ENCODE measurements at places on chromosomes 6 and 20.
A peak's percentile ranks its signal among the peaks of the same experiment; 100 is the strongest.

GRCh38 chr6:11672256-11672655 is 106.3 kb downstream of the ADTRP start:
- no peak for DNase-seq

GRCh38 chr6:137490961-137491360 is 3.2 kb downstream of the OLIG3 start:
- no peak for DNase-seq

GRCh38 chr6:152012227-152012626 is 204.7 kb downstream of the ESR1 start:
- no peak for DNase-seq

- DNase-seq = peak; percentile 82
These were observed 973 bp upstream of the CITED2 start for GRCh38 chr6:139375226-139376016.

DNA sequence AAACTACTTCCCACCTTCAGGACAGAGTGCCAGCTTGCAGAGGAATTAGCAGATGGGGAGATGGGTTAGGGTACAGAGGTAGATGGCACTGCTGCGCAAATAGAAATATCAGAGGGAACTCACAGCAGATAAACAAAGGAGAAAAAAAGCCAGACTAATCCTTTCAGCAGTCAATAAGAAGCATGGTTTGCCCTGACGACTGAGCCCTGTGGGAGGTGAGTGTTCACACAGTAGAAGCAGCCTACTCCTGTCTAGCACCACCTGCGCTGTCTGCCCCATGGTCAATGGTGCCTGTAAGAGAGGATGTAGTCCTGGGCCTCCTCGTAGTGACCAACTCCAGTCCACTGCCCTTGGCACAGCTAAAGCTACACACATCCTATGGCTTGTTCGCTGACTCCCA is 174.1 kb downstream of the IBTK start:
- DNase-seq = no peak

- DNase-seq = no peak
These were observed 9.2 kb downstream of the FOXS1 start for GRCh38 chr20:31835977-31836852.

- peak; percentile 58 for DNase-seq
These were observed 50.1 kb downstream of the PHF3 start for GRCh38 chr6:63685446-63686379.

GRCh38 chr6:89132057-89132456 is 13.8 kb upstream of the PM20D2 start:
- no peak for DNase-seq

DNA sequence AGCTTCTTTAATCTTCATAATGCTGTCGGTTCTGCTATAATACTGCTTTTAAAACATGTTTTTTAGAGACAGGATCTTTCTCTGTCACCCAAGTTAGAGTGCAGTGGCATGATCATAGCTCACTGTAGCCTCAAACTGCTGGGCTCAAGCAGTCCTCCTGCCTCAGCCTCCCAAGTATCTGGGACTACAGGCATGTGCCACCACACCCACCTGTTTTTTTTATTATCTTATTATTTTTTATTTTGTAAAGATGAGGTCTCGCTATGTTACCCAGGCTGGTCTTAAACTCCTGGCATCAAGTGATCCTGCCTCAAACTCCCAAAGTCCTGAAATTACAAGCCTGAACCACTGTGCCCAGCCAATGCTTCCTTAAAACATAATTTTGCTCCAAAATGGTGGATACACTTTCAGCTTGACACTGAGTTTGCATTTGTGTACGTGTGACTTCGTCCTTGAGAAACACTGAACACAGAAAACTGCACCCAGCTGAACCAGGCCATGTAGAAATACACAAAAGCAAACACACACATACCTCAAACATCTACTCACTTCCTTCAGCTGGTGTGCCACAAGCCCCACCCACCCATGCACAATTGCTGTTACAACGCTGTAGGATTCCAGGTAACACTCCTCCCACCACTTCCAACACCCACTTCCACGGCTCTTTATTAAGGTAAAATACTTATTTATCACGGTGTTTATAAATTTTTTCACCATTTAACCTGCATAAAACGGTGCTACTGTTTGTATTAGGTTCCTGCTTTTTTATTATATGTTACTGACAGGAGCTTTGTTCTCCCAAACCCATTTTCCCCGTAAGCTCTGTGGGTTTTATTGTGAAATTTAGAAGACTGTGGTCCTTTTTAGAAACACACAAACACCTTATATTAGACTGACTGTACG is 109.1 kb downstream of the TSHZ2 start:
- no peak for DNase-seq

DNA sequence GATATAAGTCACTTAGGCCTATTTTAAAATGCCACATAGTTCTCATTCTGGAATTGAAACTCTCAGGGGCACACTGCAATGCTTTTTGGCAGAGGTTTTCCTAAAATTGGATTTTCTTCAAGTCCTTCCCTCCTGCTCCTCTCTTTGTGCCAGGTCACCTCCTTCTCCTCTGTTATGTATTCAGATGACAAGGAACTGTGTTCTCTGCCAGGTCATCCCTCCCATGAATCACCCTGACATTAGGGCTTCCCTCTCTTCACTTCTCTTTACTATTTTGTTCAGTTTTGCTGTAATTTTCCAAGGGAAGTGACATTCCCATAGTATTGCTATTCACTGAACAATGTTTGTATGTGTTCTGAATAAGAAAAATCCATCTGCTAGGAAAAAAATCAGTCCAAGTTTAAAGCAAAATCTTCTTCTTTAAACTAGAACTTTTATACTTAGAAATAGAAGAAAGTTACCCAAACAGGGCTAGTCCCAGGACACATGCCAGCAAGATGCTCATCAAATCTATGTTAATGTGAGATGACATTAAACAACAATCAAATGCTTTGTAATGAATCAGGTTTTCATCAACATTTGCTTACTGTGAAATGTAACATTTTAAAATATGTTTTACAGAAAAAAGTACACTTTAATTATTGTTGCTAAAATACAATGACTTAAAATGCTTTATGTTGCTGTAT is 461.1 kb downstream of the MMUT start:
- no peak for DNase-seq

- DNase-seq = no peak
These were observed 306.8 kb upstream of the CNR1 start for GRCh38 chr6:88472851-88473525.

DNA sequence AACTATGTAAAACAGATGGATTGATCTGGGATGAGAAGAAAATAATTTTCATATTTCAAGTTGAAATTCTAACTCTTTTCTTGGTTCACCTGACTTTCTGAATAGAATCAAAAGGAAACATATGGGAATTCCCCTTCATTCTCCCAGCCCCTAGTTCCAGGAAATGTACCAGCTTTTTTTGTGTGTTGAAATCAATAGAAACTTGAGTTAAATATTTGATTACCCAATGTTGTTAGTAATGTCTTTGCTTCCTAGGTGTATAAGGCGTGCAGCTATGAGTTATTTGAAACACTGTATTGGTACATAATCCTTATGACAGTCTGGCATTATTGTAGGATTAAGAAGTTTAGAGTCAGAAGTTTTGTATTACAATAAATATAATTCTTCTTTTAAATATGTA is 21.5 kb downstream of the VNN2 start:
- no peak for DNase-seq

GRCh38 chr20:47612670-47613069 is 111.0 kb downstream of the NCOA3 start:
- no peak for DNase-seq

DNA sequence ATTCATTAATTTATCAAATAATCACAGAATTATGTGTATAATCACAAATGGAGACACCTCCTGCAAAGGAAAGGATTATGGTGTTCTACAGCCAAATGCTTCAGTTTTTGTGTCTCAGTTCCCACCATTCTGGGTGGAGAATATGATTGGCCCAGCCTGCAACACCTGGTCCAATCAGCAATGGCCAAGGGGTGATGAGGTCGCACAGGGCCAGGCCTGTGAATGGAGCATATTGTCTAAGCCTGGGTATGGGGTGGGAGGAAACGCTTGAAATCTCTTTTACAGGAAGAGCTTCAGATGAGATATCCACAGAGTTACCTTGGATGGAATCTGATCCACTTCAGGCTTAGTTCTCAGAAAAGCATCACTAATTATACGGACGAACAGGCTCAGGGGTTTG is 271.6 kb downstream of the DHX35 start:
- no peak for DNase-seq

- no peak for DNase-seq
These were observed 21.6 kb upstream of the ZNF831 start for GRCh38 chr20:59141818-59142581.

DNA sequence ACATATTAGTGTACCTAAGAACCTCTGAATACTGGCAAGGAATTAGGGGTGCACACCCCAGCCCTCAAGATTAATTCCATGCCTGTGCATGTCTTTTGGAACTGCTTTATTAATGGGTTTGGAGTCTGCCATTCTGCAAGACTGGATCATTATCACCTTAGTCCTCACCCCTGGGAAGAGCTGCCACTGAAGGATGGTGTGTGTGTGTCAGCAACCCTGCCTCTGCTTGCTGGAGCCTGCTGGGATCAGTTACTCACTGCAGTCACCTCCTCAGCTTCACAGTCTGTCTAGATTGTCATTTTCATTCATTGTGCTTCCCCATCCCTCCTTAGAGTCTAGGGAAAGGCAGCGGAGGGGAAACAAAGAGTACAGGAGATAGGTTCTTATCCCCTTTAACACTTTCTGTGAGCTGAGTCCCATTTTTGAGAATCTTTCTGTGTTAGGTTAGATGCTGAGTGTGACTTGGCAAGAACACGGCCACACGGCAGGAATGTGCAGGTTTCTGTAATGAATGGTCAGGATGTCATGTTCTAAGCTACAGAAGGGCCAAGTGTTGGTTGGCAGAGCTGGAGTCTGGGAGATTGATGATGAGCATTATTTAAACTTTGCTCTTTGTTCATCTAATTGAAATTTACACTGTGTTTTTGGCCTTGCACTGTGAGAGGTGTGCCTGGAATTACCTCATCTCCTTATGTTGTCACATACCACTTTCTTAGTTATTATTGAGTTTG is 21.1 kb downstream of the GHRH start:
- DNase-seq = no peak

GRCh38 chr6:15580326-15580725 is 82.5 kb downstream of the DTNBP1 start:
- DNase-seq = no peak

- DNase-seq = no peak
These were observed 43.3 kb upstream of the IRF4 start for GRCh38 chr6:347951-348859.

GRCh38 chr6:39086711-39087110 is 28.3 kb downstream of the SAYSD1 start:
- no peak for DNase-seq
